SK-N-DZ (cell line): ENCODE measurements at places on chromosomes 7 and 10.

DNA sequence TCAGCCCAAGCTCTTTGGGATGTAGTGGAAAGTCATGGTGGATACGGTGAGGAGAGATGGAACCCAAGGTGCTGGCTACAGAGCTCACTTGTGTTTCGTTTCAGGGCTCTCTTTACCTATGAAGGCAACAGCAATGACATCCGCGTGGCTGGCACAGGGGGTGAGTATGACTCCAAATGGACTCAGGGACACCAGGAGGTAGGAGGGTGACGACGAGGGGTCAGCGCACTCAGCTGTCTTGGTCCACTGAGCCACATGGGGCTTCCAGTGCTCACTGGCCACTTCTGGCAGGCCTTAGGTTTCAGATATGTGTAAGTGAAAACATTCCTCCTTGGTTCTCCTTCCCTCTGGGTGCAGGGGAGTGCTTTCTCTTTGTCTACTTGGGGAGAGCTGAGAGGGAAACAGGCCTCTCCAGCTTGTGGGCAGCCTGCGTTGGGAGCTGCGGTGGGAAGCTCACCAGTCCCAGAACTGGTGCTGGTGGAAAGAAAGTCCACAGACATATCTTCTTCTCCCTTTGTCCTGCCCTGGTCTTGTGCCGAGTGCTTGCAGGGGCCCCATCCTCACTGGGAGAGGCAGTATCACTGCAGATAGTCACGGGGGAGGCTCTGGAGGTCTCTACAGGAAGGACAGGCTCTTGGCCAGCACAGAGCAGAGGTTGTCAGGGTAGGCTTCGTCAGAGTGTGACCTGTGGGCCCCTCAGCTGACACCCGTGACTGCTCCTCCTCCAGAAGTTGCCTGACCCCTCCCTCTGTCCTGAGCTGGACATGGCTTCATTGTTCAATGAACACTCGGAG lies 5.8 kb downstream of the DBNL start:
- no peak for DNase-seq

DNA sequence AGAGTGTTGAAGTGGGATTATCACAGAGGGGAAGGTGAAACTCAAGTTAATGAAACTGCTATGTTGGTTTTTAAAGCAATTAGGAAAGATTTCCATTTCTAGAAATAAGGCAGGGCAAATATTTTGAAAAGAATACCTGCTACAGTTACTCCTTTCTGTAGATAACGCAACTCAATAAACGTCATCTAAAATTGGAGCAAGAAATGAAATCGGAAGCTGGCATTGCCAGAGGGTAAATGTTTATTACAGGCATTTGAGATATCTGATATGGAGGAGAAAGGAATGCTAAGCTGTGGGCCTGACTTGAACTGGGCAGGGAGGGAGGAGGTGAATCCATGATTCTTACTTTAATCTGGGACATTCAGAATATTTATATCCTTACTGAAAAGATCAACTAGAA lies 217.0 kb upstream of the ADARB2 start:
- no peak for DNase-seq

DNA sequence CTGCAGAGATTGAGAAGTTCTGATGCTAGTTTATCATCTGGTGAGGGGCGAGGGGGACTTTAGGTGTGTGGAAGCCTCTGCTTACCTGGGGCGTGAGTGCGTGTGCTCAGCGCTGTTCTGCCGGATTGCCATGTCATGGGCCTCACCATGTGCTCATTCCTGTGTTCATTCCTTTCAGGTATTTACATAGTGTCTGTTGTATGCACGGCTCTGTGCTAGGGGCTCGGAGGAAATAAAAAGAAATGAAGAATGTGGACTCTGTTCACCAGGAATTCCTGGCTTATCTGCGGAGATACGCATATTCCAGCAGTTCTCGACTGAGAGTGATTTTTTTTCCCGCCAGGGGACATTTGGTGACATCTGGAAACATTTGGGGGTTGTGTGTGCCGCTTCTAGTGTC lies 152.0 kb downstream of the CAMK1D start:
- DNase-seq: no peak

- no peak for DNase-seq
These were observed 574.4 kb downstream of the TNS3 start for GRCh38 chr7:47007471-47007870.

GRCh38 chr10:126690534-126690933 lies 20.0 kb upstream of the C10orf90 start:
- no peak for DNase-seq

GRCh38 chr10:114683593-114683992 lies 25.5 kb upstream of the ABLIM1 start:
- DNase-seq: no peak

GRCh38 chr7:4479367-4480039 lies 202.6 kb upstream of the FOXK1 start:
- DNase-seq: peak; percentile 73

- DNase-seq: peak; percentile 16
These were observed 624 bp upstream of the CEP55 start for GRCh38 chr10:93495654-93496321.

- DNase-seq: no peak
These were observed 28.3 kb downstream of the CDK13 start for GRCh38 chr7:39978230-39978934.

- DNase-seq: no peak
These were observed 123.1 kb downstream of the CLEC2L start for GRCh38 chr7:139646566-139646965.

DNA sequence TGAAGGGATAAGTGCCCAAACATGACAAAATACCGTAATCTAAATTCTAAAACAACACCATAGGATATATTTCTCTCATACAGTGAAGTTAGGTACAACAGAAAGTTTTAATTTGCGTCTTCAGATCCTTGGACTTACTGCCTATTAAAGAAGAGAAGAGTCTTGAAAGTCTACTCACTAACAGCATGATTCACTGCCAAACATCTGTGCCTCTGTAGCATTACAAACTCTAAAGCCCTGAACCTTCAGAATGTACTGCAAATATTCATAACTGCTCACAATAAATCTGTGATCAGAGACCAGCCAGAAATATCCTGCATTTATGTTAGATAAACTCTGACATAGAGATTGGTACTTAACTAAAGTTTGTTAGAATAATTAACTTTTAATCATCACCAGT lies 365.3 kb downstream of the PARD3 start:
- no peak for DNase-seq

- DNase-seq: no peak
These were observed 152.4 kb upstream of the ADCY1 start for GRCh38 chr7:45421806-45422205.

GRCh38 chr7:98556288-98556687 lies 60.8 kb upstream of the NPTX2 start:
- DNase-seq: no peak

GRCh38 chr7:118753479-118753878 lies 529.0 kb downstream of the ANKRD7 start:
- DNase-seq: no peak

DNA sequence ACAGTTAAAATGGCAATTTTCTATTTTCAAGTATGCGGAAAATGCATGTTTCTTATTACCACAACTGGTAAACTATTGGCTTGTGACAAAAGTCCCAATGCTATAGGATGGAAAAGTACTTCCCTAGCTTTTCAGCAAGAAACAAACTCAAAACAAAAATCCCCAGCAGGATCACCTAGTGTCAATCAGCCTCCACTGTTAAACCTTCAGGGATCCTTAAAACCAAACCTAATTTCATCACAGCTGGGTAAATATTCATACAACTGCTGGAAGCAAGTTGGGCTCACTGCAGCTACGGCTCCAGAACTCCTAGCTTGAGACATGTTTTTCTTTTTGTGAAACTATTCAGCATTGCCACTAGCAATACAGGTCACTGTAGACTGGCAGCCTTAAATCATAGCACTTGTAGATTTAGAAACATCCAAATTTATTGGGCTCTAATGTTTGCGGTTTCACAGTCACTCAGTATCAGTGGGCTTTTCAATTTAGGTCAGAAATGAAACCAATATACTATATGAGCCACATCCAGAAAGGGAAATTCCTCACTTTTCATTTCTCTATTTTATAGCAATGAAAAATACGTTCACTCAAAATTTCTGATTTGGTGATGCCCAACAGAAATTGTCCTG lies 145.2 kb upstream of the ANK3 start:
- no peak for DNase-seq

GRCh38 chr10:101284101-101284743 lies 55.0 kb upstream of the LBX1 start:
- no peak for DNase-seq

GRCh38 chr10:11042357-11042756 lies 24.7 kb downstream of the CELF2 start:
- no peak for DNase-seq

DNA sequence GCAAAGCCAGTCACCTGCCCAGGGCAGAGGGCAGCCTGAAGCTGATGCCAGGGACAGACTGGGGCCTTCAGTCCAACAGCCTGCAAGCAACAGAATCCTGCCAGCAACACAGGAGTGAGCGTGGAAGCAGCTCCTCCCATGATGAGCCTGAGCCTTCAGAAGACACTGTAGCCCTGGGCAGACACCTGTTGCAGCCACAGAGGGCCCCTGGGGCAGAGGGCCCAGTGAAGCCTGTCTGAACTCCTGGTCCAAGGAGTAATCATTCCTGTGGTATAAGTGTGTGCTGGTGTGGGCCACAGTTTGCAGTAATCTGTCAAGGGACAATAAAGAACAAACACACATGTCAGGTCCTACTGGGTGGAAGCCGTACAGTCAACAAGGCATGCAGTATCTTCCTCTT lies 2.9 kb upstream of the PFKP start:
- no peak for DNase-seq

GRCh38 chr10:9621216-9621615 lies 1396.5 kb upstream of the CELF2 start:
- no peak for DNase-seq

DNA sequence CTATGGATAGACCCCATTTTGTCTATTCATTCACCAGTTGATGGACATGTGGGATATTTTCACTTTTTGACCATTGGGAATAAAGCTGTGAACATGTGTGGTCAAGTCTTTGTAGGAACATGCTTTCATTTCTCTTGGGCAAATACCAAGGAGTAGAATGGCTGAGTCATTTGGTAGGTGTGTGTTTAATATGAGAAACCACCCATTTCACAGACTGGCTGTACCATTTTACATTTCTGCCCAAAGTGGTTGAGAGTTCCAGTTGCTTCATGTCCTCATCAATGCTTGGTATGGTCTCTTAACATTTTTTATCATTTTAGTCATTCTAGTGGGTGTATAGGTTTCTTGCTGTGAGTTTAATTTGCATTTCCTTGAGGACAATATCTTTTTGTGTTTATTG lies 124.9 kb upstream of the RHEB start:
- no peak for DNase-seq

GRCh38 chr10:97321032-97321803 lies 2.1 kb downstream of the FRAT1 start:
- no peak for DNase-seq

- no peak for DNase-seq
These were observed 11.7 kb upstream of the TMEM243 start for GRCh38 chr7:87231258-87231657.

GRCh38 chr7:124489925-124490324 lies 275.7 kb downstream of the GPR37 start:
- peak; percentile 5 for DNase-seq

DNA sequence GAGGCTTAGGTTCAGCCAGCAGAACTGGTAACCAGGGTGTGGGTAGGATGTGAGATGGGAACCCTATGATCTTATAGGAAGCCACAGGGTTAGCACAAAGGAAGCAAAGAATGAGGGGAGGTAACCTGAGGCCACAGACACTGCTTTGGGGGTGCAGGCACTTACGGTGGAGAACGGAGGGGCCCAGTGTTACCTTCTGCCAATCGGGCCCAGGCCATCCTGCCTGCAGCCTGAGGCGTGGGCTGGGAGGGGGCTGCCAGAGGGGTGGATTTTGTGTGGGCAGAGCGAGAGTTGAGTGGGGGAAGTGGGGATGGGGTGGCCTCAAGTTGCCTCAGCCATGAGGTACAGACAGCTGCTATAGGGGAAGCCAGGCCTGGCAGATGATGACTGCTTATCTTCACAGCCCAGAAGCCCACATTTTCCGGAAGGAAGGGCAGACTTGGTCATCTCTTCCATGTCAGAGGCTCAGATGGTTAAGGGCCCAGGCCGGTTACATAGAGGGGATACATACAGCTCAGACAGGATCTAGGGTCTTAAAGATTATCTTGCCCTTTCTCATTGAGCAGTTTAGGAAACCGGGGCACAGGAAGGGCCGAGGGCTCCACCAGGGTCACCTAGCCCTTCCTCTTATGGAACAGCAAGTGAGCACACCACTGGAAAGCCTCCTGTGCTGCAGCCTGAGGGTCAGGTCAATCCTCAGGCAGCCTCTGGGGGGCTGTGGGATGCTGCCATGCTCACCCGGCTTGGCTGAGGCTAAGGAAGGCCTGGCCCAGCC lies 24.4 kb upstream of the VSIR start:
- no peak for DNase-seq

DNA sequence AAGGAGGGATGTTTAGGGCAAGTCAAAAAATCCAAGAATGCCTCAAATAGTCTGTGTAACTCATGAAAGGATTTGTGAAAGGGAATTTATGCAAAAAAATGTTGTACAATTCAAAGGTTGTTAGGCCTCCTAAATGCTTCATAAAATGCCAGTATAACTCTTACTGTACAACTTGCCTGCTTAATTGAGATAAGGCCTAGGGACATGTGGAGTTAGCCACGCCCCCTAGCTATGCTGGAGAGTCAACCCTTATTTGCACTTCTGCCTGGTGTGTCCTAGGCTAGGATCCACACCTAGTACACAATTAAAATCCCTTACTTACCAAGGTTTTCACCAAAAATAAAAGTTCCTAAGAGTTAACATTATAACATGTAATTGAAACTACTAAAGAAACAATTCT lies 77.2 kb downstream of the ZNF680 start:
- DNase-seq: no peak

GRCh38 chr7:113179313-113179712 lies 61.0 kb upstream of the SMIM30 start:
- DNase-seq: no peak

- DNase-seq: no peak
These were observed 17.7 kb downstream of the ZNF775 start for GRCh38 chr7:150396851-150397260.

DNA sequence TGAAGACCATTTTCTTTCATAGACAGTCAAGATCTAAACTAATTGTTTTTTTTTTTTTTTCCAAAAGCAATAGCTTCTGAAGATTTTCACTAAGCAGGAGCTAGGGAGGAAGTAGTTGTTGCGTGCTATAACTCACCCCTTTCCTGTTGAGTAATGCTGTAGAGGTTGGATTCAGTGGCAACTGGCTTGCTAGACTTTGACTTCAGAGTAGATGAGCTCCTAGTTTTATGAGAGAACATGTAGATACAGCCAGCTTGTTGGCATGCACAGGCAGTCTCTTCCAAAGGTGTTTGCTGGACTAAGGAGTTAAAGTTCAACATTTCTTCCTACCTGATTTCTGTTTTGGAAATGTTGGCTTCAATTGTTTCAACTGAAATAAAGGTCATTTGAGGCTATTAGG lies 66.2 kb upstream of the MXI1 start:
- DNase-seq: no peak

- DNase-seq: no peak
These were observed 255.8 kb downstream of the ABCA13 start for GRCh38 chr7:48426966-48427555.
